ENCODE measurements at places on chromosomes 12 and 14.

DNA sequence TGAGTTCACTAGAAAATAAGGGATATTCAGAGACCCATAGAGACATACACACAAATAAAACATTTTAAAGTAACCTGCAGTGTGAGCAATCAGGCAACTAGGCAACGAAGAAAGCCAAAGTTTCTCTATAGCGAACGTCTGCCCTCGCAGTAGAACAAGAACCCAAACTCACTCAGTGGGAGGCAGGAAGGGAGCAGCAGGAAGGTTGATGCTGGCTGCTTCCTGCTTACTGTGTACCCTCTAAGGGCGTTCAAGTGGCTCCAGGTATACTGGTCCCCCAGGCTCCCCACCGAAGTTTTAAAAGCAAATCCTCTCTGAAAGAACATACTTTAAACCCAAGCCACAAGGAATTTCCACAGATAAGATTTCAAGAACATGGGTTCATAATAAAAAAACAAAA, 249.3 kb downstream of the FOXN3 start:
- no peak for DNase-seq

- DNase-seq = no peak
Measured at GRCh38 chr14:68563251-68564131, 229.4 kb downstream of the ZFP36L1 start.

DNA sequence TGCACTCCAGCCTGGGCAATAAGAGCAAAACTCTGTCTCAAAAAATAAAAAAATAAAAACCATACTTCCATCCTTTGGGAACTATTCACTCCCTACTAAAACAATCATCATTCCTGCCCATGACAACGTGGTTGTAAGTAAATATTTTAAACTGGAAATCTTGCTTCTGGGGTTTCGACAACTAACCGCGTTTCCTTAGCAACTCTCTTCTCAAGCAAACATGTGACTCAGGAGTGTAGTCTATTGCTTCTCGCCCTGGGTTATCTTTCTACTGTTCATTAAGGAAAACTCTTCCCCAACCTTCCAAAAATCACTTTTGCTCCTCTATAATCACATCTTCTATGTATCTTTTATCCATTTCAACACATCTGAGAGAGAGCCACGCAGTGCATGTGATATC, 21.8 kb downstream of the APPL2 start:
- no peak for DNase-seq

GRCh38 chr12:16634786-16635185, 28.8 kb upstream of the LMO3 start:
- no peak for DNase-seq

GRCh38 chr12:92051441-92051840, 94.2 kb downstream of the BTG1 start:
- no peak for DNase-seq

DNA sequence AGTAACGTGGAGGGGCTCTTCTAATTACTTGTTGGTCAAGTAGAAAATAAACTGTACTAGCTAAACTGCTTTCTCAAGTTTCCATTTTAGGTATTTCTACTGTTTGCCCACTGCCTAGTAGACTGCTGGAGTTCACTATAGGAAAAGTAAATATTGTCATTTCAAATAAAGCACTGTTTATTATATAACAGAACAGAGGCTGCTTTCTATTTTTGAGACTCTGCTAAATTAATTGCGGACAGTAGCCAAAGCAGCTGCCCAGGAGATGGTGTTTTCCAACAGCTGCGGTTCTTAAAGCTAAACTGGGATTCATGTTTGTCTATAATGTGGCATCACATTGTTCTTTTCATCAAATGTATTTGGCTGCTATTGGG, 15.9 kb upstream of the SIX1 start:
- DNase-seq = no peak

DNA sequence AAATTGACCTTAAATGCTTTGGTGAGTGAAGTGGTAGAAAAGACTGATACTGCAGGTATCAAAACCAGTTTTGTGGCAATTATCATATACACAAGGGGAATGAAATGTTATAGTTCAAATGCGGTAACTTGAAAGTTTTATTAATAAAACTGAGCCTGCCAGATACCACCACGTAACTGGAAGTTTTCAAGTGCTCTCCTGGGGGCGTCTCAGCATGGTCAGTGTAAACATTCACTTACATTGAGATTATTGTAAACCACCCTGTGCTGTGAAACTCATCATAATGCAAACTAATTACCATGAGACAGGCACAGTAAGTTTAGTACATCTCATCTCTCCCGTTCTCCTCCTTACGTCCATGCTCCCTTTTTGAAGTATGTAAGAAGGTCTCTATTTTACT, 280.7 kb upstream of the FAR2 start:
- no peak for DNase-seq

- no peak for DNase-seq
Measured at GRCh38 chr12:20483776-20484175, 115.4 kb downstream of the PDE3A start.

GRCh38 chr14:29584992-29585391, 342.7 kb downstream of the PRKD1 start:
- no peak for DNase-seq

GRCh38 chr12:112005419-112006395, 7.3 kb downstream of the TMEM116 start:
- DNase-seq = no peak

All from memory B cell (primary cell).